Natural killer cell (primary cell): ENCODE measurements at places on chromosomes 2 and 18. TPM values are rescaled to one million over a fixed set of nuclear protein-coding genes. Genes with fewer than 3 reads are reported as not detected.

PXDN gene
- 2.1 TPM for total RNA-seq

- peak overlapping the region; percentile 39 for H3K4me3 ChIP-seq
- peaks cover 6% of the 10 kb centered on the region for H3K27me3 ChIP-seq
- peak; percentile 34 for DNase-seq
- no peak overlapping the region for H3K27ac ChIP-seq
- H3K36me3 ChIP-seq: no peaks in the 10 kb centered on the region
- H3K4me1 ChIP-seq: peaks cover 30% of the 10 kb centered on the region
These were observed 1.9 kb upstream of the MEIS1 start for GRCh38 chr2:66432801-66433694.

DNA sequence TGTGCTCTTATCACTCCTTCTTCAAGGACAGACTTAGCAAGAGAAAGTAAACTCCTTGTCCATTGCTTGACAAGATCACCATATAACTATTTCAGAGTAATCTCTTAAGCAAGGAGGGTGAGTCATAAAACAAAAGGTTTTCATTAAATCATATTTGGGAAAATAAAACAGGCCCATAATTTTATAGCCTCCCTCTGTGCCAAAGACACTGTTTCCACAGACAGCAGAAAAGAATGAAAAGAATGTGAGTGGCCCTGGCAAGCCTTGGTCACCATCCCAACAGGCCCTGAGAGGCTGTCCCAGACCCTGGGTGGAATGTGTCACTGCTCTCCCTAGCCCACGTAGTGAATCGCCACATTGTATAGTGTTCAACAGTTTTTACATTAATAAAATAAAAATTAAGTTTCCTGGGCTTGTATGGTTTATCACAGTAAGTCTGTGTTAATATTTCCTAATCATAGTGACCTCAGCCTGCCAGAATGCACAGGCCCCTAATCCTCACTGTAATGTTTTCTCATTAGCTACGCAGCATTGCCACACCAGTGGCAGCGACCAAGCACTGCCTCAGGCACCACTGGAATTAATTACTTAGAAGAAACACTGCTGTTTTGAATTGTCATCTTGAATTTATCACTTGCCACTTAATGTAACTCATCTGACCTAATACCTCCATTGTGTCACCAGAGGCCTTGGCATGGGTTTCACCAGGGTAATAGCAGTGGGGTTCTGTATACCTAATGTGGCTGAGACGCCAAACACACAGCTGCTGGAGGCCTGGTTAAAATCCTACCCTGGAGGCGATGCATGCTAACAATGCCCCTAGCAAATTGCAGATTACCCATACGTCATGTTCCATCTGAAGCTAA, 401.9 kb downstream of the LNPK start:
- no peaks in the 10 kb centered on the region for H3K36me3 ChIP-seq
- no peaks in the 10 kb centered on the region for H3K4me1 ChIP-seq
- H3K27me3 ChIP-seq: no peaks in the 10 kb centered on the region
- no peak for DNase-seq

DNA sequence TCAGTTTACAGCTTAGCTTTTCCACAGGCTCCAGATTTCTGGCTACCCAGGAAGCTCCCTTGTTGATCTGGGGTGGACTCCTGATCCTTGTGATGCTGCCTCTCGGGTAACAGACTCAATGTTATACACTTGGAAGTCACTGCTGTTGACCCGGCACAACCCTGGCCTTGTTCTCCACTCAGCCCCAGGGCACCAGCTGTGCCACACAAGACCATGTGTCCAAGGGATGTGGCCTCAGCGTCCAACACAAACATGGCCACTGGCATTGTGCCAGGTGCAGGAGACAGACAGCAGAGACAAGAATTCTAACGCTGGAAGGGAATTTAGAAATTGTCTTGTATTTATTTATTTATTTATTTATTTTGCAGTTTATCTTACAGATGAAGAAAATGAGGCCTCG, 39.0 kb upstream of the PPP4R1 start:
- H3K27me3 ChIP-seq: no peaks in the 10 kb centered on the region
- H3K36me3 ChIP-seq: no peaks in the 10 kb centered on the region
- H3K4me1 ChIP-seq: no peaks in the 10 kb centered on the region
- H3K4me3 ChIP-seq: no peak overlapping the region

- H3K4me1 ChIP-seq: no peaks in the 10 kb centered on the region
- H3K4me3 ChIP-seq: no peak overlapping the region
- no peaks in the 10 kb centered on the region for H3K27me3 ChIP-seq
These were observed 29.3 kb downstream of the RDH14 start for GRCh38 chr2:18531194-18531593.
